NCI-H226 (cell line): ENCODE measurements at places on chromosomes 13 and 19.

DNA sequence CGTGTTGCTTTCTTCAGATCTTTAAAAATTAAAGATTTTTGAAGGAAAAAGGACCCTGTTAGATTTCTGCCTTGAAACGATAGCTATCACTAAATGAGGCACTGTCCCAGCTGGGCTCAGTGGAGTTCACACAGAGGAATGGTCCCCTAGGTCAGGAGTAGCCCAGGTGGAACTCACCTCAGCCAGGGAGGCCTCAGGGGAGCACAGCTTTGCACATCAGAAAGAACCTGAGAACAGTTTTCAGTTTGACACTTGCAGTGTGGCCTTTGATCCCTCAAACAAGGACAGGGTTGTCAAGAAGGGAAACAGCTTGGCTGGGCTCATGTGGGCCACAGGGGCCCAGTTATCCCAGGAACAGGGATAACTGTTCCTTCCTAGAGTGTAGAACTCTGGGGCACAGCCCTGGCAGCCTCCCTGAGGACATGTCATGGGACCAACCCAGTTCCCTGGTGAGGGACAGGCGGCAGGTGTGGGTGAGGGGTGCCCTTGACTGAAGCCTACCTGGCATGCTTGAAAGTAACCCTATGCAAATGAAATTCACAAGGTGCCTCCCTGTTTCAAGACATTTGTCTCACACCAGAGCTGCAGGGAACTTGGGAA is 59.4 kb downstream of the CHST8 start:
- no peak for DNase-seq

GRCh38 chr13:25493931-25494640 is 122.3 kb downstream of the ATP8A2 start:
- no peak for DNase-seq

DNA sequence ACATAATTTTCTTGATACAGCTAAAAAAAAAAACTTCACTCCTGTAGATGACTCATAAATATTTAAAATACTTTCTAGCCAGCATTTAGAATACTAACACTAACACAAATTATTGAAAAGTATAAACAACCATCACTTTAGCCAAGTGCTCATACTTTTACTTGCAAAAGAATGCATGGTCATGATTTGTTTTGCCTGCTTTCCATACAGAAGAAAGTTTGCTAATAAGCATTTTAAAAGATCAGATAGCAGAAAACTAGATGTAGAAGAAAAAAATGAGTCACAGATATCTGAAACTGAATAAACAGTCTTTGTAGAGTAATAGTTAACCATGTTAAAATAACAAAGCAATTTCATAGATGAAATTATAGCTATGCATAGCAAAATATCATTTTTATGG is 2280.4 kb upstream of the PCDH20 start:
- DNase-seq = peak; percentile 23

DNA sequence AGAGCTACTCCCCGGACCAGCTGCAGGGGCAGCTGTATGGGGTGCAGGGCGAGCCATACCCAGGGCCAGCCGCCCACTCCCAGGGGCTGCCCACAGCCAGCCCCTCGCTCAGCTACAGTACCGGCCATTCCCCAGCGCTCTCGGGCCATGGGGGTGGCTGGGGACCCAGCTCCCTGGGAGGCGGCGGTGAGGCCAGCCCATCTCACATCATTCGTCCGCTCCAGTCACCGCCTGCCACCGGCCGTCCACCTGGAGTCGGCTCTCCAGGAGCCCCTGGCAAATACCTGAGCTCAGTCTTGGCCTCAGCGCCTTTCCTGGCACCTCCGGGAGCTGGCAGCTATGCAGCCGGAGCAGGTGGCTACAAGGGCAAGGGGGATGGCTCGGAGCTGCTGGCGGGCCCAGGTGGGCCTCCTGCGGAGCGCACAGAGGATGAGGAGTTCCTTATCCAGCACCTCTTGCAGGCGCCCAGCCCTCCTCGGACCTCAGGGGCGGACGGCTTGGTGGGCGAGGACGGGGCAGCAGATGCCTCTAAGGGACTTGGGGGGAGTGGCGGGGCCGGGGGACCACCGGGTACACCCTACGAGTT is 4.9 kb downstream of the PRR12 start:
- DNase-seq = no peak

DNA sequence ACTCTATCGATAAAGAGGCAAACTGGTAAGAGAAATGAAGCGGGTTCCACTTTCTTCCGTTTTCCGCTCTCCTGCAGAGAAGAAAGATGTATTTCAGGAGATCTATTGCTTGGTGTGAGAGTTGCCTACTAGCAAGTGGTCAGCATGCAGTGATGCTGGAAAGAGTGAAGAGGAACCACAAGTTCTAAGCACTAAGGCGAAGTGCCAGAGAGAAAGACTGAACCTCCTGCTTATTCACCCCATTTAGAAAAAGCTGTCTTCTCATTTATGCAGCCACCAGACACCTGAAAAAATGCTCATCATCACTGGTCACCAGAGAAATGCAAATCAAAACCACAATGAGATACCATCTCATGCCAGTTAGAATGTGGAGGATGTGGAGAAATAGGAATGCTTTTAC is 78.7 kb upstream of the GPC6 start:
- DNase-seq = peak; percentile 6

- DNase-seq = peak; percentile 97
Observed at GRCh38 chr19:10334588-10335351, 1.4 kb upstream of the RAVER1 start.

GRCh38 chr19:54952591-54953344 is 5.4 kb upstream of the NLRP7 start:
- peak; percentile 89 for DNase-seq

- no peak for DNase-seq
Observed at GRCh38 chr13:111031531-111031961, 83.6 kb upstream of the ARHGEF7 start.

- no peak for DNase-seq
Observed at GRCh38 chr19:8449830-8450229, 5.1 kb downstream of the HNRNPM start.

- no peak for DNase-seq
Observed at GRCh38 chr13:90773681-90774080, 573.8 kb upstream of the MIR17HG start.

DNA sequence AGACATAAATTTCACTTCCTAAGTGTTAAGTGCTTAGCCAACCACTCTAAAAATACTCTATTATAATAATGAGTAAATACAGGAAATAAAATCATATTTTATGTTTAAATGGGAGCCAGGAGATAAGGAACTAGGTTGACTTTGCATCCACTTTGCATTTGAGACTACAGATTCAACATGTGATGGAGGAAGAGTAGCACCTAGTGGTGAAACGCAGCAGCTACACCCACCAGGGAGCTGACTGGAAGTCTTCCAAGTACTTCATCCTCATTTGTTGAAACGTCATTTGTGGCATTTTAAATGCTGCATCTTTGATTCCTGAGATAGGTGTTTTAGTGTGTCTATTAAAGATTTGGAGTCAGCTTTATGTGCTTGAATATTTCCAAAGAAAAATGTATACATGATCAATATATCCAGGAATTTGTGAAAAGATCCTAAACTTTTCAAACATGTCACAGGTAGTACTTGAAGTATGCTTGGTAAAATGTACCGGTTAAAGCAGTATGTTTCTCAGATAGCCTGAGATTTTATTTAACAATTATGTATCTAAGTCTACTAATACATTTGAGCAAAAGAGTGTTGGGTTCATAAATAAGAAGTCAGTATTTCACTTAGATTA is 17.4 kb upstream of the KCTD12 start:
- DNase-seq = peak; percentile 36

DNA sequence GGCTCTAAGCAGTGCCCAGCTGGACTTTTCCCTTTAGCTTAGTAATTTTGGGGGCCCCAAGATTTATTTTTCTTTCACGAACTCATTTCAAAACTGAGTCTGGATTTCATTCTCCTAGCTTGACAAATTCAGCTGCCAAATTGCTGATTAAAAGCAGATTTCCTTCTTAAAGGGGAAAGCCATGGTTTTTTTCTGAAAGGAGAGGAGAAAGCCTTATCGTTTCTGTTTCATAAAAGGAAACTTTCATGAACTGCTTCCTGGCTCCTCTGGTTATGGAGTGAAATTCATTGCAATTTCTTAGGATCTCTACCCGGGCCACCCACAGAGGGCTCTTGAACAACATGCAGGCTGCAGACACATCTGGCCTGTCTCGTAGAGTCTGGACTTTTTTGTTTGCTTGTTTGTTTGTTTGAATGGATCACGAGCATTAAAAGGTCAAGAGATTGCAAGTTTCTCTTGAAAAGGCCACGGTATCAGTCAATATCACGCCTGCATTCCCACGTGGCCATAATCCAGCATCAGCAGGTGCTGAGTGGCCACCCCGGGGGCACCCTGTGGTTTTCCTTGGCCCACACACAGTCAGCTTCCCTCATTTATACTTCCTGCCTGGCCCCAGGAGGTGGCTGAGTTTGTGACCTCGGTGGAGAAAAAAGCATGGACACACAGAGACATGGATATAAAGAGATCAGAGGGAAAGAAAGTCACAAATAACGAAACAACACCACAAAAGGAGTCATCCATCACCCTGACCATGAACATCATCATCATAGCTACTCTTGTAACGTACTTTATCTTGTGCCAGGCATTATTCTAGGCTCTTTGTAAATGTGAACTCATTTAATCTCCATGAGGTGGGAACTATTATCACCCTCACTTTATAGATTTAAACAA is 10.5 kb upstream of the KLK4 start:
- no peak for DNase-seq

- no peak for DNase-seq
Observed at GRCh38 chr19:11421371-11422098, 2.4 kb upstream of the RGL3 start.

DNA sequence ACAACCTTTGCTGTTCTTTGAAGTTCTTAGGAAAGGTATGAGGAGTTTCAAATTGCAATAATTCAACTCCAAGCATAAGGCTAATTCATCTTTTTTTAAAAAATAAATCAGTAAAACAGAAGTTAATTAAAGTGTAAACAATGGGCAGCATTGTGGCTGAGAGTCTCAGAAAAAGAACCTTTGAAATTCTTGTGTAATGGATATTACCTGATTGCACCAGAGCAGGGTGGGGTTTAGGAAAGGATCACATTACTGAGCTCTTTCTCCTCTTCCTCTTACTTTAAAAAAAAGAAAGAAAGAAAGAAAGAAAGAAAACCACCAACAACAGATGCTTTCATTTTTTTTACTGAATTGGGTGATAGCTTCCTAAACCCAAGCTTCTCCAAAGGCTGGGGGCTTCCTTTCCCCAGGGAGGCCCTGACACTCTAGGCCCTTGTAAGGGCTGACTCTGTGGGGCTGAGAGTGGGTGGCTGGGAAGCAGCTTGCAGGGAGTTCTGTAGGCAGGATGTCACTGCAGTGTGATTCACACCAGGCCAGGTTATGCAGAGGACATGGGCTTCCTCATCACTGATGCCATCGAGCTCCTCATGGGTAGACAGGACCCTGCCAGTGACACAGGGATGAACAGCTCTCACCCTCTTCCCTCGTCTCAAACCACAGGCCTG is 564.5 kb downstream of the FGF9 start:
- no peak for DNase-seq

DNA sequence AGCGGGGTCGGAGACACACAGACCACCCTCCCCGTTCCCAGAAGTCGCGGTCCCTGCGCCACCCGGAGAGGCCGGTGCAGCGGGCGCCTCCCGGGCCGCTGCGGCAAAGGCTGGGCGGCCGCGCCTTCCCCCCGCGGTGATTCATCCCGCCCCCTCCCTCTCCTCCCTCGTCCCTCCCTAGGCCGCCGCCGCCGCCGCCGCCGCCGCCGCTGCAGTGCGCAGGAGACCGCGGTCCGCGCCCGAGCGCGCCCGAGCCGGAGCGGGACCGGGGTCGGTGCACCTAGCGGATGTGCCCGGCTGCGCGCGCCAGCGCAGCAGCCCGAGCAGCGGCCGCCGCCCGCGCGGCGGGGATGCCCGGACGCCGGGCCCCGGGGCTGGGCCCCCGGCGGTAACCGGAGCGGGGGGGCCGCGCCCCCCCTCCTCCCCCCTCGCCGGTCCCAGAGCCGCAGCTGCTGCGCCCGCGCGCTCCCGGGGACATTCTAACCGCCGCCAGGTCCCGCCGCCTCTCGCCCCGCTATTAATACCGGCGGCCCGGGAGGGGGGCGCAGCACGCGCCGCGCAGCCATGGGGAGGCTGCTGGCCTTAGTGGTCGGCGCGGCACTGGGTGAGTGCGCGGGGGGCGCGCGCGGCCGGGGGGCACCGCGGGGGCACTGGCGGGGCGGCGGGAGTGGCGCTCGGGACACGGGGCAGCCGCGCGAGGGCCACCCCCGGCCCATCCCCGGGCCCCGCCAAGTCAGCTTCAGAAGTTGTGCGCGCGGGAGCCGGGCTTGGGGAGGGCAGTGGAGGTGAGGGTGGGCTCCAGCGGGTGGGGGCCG is at the start of gene SCN1B:
TSS of gene SCN1B (plus strand) at position 214 of the 815 bp plus-strand sequence. CDS start at position 565, 351 bp downstream.
- DNase-seq = peak; percentile 52

- DNase-seq = peak; percentile 23
Observed at GRCh38 chr19:49361438-49362047, 673 bp downstream of the TEAD2 start.

GRCh38 chr13:50936679-50937078 is 27.1 kb downstream of the RNASEH2B start:
- DNase-seq = no peak

DNA sequence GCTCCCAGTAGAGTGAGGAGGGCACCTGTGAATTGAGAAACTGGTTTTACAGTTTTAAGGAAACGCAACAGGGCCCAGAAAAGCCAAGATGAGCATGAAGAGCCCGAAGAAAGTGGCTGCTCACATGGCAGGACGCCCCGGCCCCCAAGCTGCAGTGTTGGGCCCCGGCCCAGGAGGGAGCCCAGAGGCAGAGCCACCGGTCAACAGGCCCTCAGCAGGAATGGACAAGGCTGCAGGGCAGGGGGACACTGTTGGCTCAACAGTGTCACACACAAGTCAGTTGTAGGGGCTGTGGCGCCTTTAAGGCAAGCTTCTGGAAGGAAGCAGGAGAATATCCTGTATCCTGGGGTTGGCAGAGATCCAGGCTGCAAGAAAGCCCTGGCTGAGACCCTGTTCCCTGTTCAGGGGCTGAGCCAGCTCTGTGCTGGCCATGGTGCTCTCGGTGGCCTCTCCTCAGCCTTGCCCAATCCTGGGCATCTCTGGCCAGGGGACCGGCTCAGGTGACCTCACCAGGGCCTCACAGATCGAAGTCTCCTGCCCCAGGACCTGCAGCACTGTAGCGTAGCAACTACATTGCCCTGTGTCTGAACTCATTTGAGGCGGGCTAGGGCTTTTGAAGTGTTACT is 28.0 kb downstream of the UPF1 start:
- no peak for DNase-seq

- DNase-seq = no peak
Observed at GRCh38 chr13:77019756-77020155, 7.2 kb downstream of the FBXL3 start.

DNA sequence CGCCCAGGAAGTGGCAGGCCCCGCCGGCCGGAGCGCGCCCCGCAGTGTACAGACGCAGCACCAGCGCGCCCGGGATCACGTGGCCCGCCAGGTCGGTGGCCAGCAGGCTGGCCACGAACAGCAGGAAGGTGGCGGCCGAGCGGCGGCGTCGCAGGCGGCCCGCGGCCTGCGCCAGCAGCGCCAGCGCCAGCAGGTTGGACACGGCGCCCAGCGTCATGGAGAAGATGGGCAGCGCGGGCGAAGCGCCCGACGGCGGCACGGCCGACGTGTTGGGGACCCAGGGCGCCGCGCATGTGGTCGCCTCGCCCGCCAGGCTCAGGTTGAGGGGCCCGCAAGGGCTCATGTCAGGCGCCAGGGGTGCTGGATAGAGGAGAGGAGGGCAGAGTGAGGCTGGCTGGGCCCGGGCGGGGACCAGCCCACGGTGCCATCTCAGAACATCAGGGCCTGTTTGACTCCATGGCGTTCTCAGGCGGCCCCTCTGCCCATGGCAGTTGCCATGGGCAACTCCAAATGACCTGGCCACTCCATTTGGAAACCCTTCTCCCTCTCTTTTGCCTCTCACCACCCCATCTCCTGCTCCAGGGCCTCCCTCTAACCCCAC is 1.1 kb downstream of the PTGER1 start:
- no peak for DNase-seq
